ENCODE measurements at places on chromosomes 11 and 22. TPM values are rescaled to one million over a fixed set of nuclear protein-coding genes. Genes with fewer than 3 reads are reported as not detected.

SUSD2 gene
- total RNA-seq, result 1.6 TPM

MAPK8IP1 gene
- 0.71 TPM for total RNA-seq

GP1BB gene
- total RNA-seq, result 0.25 TPM

EFEMP2 gene
- 2.0 TPM for total RNA-seq

DNA sequence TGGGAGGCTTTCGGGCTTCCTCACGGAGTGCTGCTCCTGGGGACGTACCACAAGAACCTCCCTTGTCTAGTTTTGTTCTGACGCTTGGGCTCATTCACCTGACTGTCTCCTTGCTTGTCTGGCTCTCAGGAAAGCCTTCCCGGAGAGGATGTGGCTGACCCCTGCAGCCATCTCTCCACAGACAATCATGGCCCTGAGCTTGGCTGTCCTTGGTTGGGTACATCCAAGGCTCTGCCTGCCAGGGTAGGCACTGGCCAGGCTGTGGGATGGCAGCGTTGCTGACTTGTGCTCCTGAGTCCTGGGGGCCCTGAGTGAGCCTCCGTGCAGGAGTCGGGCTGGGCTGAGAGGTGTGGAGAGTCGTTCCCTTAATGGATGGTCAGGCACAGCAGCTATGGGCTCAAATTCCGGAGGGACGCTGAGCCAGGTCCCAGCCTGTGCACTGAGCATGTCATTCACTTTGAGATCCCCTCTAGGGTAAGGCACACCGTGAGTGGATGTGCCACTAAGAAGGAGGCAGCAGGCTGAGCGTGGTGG lies 32.8 kb downstream of the BCR start:
- no peak for DNase-seq

- no peak for DNase-seq
Measured at GRCh38 chr11:84319863-84320262, 1033.7 kb upstream of the CCDC90B start.

GRCh38 chr11:47387944-47388696 lies 9.8 kb upstream of the SPI1 start:
- no peak for DNase-seq

- no peak for DNase-seq
Measured at GRCh38 chr11:61149624-61150615, 11.3 kb downstream of the VPS37C start.

GRCh38 chr22:38984224-38984623 lies 2.1 kb downstream of the APOBEC3B start:
- DNase-seq, result no peak

DNA sequence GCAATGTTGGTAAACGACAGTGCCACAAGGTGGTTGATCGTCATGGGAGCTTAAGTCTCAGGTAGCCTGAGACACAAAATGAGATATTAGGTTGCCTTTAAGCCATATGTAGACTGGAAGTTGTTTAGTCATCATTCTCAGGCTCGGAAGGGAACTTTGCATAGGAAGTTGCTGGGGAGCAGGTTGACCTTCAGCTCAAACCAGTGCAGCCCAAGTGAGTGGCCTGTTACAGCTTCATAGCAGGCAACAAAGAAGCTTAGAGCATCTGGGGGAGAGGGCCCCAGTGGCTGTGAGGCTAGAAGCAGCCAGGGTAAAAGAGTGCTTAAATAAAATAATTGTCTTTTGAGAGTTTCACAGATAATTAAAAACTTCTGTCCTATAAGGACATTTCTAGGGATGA lies 404.0 kb downstream of the GUCY1A2 start:
- DNase-seq, result no peak

PARVA gene
- total RNA-seq, result 0.15 TPM
